ENCODE measurements at places on chromosomes 1 and 21. TPM values are rescaled to one million over a fixed set of nuclear protein-coding genes. Genes with fewer than 3 reads are reported as not detected.

Gene KCND3
- 30.4 TPM for total RNA-seq

Gene TSTD1
- total RNA-seq = 46.8 TPM

Gene MX2
- total RNA-seq = 10.0 TPM

Gene LCE1C
- not detected for total RNA-seq

Gene CLSTN1
- total RNA-seq = 70.7 TPM

Gene UTS2
- total RNA-seq = not detected

Gene CD84
- total RNA-seq = 5.7 TPM

Gene CDC20
- 3.5 TPM for total RNA-seq

Gene HPCA
- not detected for total RNA-seq

Gene RIPPLY3
- total RNA-seq = not detected

Gene SPRR1A
- not detected for total RNA-seq

Gene TEX50
- not detected for total RNA-seq

Gene SPRR5
- not detected for total RNA-seq

Gene RHD
- 0.37 TPM for total RNA-seq

Gene SDC3
- total RNA-seq = 33.2 TPM

Gene OR2G6
- not detected for total RNA-seq

Gene SELE
- total RNA-seq = 0.31 TPM

Gene SLAMF7
- total RNA-seq = 1.3 TPM

Gene TTC34
- 0.53 TPM for total RNA-seq

Gene SYT14
- not detected for total RNA-seq

Gene PPP1R12B
- total RNA-seq = 741 TPM

Gene ATP1A2
- 150 TPM for total RNA-seq

Gene CELA2A
- total RNA-seq = not detected

Gene AMPD1
- total RNA-seq = not detected

Gene LDLRAD1
- not detected for total RNA-seq

Gene FNDC5
- 101 TPM for total RNA-seq

Gene CSF1
- total RNA-seq = 13.9 TPM

Gene VASH2
- total RNA-seq = 0.91 TPM

Gene SLAMF9
- not detected for total RNA-seq

Gene GRHL3
- not detected for total RNA-seq

Gene CLEC20A
- not detected for total RNA-seq

Gene PODN
- 56.3 TPM for total RNA-seq

Gene CSMD2
- 0.11 TPM for total RNA-seq

All from right cardiac atrium (tissue), 5 donors.